ENCODE measurements at places on chromosomes 3 and 15.

GRCh38 chr3:1235526-1236120, 142.8 kb downstream of the CNTN6 start:
- DNase-seq = no peak

DNA sequence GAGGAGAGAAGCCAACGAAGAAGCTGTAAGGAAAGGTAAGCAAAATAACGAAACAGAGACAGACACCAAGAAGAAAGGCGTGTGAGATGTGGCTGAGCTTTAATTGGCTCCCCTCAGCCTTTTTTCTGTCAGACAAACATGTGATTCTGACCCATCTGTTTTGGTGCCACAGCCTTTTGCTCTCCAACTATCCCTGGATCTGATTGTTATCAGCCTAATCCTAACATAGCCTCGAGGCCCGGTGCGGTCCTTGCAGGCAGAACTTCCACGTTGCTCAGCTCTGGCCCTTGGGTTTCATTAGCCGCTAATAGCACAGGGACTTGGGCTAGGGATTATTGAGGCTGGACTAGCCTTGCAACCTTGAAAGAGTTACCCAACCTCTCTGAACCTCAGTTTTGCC, 57.9 kb upstream of the CACNA2D3 start:
- no peak for DNase-seq

DNA sequence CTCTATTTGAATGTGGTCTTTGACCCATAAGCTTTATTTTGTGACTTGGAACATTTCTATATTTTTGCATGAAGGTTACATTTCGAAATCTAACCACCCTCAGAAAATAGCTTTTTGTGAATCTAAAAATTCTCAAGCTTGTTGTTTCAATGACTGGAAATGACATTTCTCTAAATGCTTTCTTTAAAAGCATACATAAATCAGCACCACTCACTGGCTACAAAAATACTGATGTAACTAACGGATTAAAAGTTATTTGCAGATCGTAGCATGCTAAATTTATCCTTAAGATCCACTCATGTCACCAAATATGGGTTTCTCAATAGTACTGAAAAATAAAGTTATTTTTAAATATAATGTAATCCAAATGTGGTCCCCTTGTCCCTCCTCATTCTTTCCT, 55.2 kb upstream of the ACAN start:
- no peak for DNase-seq

GRCh38 chr15:29454506-29454905, 184.9 kb upstream of the NSMCE3 start:
- DNase-seq = no peak

DNA sequence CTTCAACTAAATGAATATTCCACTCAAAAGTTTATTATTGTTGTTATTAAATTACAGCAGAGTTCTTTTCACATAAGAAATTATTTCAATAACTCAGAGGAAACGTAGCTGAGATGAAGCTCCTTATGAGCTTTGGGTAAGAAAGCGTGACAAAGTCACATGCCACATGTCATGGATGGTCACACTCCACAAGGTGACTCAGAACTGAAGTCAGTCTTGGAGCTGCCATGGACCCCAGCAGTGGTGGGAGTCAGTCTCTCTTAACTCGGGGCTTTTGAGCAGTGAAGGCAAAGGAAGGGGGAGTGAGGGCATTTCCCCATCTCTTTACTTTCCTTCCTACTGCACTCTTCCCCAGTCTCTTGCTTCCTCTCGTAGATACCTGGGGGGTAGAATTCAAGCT, 87.5 kb upstream of the FAM3D start:
- DNase-seq = no peak

DNA sequence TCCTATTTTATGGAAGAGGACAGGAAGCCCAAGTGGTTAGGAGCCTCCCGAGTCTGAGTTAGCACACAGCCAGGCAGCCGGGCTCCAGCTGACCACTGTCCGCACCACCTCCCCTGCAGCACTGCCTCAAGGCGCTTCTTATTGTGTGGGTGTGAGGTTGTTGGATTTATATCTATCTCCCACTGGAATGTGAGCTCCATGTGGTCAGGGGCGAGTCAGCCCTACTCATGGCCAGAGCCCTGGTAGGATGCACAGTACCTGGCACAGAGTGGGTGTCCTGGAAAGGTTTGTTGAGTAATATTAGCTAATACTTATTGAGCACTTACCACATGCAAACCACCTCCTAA, 9.7 kb upstream of the FBLN2 start:
- no peak for DNase-seq

- no peak for DNase-seq
Observed at GRCh38 chr15:47587940-47588802, 129.1 kb upstream of the SEMA6D start.

DNA sequence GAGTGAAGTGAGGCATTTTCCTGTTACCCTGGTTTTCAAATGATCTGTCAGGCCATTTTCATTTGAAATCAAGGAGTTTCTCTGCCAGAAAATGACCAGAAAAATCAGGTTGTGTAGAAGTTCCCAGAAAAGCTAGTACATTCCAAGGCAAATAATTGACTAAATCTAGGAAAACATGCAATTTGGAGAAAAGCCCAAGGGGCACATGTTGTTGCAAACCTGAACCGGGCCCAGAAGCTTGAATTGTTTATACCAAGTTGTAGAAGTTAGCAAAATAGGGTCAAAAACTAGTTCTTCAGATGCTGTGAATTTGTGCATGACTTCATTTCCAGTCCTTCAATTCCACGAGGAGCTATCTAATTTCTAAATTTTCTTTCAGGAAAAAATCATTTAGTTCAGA, 31.0 kb downstream of the TRIM42 start:
- no peak for DNase-seq

DNA sequence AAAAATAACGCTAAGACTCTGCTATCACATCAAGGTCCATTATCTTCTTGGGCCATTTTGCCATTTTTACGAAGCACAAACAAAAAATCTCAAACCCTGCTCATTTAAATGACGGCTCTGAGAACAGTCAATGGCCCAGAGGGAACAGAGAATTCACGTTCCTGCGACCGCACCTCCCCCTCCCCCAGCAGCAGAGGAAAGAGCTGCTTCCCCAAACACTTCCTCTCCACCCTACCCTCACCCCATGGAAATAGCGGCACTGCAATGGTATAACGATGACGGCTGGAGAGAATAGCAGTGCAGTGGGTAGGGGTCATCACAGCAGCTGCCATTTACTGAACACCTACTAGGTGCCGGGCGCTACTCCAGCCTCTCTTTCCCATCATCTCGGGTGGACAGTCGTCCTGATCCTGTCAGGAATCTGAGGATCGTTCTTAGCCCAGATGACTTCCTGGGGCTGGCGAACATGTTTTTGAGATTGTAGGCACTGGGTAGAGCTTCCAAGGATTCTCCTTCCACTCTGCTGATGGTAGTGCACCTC, 113.3 kb downstream of the IQSEC1 start:
- no peak for DNase-seq

DNA sequence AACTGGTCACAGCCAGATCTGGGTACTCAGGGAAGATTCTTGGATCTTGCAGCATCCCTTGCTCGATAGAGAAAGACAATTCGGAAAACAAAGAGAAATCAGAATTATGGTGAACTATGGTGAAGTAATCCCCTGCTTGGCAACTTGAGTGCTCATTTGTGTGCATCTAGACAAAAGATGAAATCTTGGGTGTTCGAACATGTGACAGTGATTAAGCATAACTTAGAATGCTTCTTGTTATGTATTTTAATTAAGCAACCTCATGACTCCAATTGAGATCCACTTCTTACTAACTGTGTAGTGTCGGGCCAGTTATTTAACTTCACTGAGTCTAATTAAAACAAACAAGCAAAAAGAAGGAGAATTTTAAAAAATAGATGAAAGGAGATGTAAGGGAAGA, 56.5 kb downstream of the ZNF385D start:
- DNase-seq = no peak

DNA sequence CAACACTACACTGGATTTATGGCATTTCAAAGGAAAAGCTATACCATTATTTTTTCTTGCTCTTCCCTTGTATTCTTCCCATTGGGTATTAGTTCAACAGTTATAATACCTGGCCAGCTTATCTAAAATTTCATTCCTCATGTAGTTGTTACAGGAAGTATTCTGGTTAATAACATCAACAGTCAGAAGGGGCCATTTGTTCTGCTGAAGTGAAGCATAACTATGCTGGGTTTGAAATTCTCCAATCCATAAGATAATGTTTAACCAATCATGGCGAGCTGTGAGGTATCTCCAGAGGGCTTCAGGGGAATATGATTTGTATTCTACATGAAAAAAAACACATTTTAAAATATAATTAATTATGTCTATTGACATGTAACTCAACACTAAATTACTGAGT, 43.4 kb downstream of the SPG11 start:
- DNase-seq = no peak

DNA sequence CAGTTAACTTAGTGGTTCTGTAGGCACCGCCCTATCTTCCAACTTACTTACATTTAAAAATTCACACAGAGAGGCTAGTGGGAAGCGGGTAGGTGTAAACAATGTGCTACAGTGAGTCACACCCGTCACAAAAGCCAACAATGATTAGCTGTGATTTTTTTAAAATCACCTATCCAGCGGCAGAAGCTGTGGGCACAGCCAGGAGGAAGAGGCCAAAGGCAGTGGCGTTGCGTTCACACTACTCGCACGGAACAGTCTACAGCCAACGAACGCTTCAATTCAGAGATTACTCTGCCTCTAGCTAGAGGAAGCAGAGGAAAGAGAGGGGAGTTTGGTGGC, 2.5 kb upstream of the NLGN1 start:
- peak; percentile 22 for DNase-seq

DNA sequence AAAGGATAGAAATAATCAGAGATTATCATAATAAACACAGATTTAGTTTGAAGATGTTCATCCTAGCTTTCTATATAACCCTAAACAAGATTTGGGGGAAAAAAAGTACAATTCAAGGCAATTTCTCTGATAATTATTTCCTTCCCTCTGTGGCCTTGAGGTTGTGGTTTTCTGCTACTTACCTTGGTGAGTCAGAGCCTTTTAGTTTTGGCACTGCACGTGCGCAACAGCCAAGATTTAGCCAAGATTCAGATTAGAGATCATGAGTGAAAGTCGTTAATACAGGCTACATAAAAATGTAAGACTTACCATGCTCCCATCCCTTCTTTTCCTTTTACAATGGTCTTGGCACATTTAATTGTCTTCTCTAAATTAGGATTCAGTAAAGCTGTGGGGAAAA, 6.7 kb downstream of the LYZL4 start:
- no peak for DNase-seq

GRCh38 chr15:63623232-63623969, 26.2 kb downstream of the FBXL22 start:
- DNase-seq = no peak

DNA sequence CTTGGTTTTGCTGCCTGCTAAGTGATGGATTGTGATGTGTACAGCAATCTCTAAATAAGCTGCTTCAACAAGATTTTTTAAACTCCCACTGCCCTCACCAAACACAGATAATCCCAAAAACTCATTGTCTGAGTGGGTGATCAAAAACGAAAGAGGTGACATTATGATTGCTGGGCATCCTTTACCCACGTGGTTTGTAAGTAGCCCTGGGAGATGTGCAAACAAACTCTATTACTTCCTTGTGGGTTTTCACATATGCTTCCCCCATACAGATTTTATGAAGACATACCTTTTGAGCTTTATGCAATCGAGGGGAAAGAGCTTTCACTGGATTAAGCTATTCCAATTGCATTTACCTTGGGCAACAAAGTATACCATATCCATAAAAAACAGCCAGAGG, 1000.4 kb downstream of the FHIT start:
- DNase-seq = no peak

- no peak for DNase-seq
Observed at GRCh38 chr3:176401211-176401610, 796.1 kb downstream of the TBL1XR1 start.

DNA sequence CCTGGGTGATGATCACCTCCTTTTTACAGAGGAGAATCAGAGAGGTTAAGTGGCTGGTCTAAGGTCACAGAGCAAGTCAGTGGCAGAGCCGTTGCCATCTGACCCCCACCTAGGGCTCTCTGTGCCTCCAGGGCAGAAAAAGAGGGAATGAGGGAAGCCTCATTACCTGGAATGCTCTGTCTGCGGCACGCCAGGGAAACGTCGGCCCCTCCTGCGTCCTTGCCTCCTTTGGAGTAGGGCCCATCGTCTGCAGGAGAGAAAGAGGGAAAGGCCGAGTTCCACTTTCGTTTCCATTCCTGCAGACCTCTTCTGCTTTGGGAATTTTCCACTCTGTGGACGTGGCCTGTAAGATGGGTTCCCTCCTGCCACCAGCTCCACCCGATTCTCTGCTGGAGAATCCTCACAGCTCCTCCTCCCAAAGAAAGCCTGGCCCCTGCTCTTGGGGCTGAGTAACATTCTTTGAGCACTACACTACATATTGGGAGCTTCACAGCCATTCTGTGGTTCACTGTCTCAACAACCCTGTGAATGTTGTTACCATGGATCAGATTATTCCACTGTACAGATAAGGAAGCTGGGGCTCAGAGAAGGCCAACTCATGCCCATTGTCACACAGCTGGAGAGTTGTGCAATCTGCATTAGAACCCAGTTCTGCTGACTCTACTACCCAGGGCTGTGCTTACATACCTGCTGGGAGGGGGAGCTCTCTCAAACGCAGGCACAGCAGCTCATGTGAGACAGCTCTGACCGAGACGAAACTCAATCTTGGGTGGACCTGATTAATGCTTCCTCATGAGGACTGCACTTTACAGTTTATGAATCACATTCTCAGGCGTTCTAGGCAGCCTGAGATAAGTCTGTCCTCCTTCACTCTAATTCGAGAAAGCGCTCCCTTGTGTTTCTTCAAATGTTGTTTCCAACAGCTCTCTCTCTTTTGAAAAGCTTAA, 14.2 kb downstream of the GRIP2 start:
- peak; percentile 62 for DNase-seq

DNA sequence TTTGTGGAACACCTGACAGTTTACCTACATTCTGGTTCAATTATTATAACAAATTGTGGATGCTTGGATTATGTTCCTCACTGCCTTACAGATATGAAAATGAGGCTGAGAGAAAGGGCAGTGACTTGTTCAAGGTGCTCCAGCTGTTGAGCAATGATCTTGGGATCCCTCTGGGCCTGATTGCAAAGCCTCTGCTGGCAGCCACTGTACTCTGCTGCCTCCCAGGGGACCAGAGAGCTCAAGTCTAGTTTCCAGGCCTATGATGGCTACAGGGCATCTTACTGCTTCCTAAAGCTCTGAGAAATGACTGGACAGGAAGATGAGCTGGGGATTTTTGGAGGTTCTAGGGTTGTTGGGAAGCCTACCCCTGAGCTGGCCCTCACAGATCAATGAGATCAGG, 2.3 kb upstream of the SHC4 start:
- DNase-seq = peak; percentile 61

GRCh38 chr15:47769166-47769565, 51.9 kb downstream of the SEMA6D start:
- no peak for DNase-seq

DNA sequence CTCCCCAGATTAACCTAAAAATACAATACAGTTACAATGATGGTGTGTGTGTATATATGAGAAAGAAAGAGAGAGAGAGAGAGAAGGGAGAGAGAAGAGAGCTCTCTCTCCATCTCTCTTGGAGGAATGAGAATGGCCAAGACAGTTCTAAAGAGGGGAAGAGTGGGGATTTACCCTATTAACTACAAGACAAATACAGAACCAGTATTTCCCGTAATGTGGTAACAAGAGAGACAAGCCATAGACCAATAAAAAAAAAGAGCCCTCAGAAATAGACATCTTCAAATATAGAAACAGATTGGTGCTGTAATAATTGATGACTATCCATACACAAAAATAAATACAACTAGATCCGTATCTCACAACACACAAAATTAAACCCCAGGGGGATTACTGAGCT, 87.0 kb downstream of the NSMCE3 start:
- no peak for DNase-seq

Measured in epithelial cell of prostate (primary cell).